ENCODE measurements at places on chromosomes 1 and 21.
A peak's percentile ranks its signal among the peaks of the same experiment; 100 is the strongest.

GRCh38 chr1:11845641-11846335, 1.8 kb downstream of the NPPA start:
- no peak for DNase-seq

DNA sequence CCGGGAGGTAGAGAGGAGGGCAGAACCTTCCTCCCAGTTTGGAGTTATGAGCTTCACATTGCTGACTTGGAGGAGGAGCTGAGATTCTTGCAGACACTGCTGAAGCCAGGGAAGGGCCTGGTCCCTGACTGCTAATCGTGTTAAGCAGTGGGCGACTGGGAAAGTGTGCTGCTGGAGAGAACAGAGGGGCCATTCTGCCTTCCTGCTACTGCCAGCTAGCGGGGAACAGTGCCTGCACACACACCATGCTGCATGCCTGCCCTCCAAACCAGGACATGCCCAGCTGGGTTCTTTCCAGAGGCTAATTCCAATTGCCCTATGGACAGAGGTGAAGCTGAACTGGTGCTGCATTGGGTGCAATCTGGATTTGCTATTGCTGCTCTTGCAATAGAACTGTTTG, 281.4 kb downstream of the AJAP1 start:
- DNase-seq, result no peak

DNA sequence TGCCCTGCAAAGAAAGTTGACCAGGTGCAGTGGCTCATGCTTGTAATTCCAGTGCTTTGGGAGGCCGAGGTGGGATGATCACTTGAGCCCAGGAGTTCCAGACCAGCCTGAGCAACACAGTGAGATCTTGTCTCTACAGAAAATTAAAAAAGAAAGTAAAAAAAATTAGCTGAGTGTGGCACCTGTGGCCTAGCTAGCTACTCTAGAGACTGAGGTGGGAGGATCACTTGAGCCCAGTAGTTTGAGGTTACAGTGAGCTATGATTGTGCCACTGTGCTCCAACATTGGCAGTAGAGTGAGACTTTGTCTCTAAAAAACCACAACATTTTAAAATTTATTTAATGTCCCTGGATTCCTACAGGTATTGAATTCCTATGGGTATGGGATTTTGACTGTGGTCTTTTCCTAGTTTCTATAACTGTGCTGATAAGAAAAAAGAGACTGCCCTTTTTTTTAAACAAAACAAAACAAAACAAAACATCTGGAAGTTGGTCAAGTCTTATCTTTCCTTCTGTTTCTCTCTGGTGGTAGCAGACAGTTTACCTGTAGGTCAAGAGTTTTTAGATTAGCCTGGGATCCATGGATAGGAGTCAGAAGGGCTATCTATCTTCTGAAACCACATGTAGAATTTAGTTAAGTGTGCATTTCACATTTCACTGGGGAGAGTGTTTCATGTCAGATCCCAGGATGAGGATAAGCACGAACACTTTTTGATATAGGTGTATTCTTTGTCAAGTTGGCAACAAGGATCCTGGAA, 18.8 kb downstream of the UCK2 start:
- DNase-seq, result no peak

DNA sequence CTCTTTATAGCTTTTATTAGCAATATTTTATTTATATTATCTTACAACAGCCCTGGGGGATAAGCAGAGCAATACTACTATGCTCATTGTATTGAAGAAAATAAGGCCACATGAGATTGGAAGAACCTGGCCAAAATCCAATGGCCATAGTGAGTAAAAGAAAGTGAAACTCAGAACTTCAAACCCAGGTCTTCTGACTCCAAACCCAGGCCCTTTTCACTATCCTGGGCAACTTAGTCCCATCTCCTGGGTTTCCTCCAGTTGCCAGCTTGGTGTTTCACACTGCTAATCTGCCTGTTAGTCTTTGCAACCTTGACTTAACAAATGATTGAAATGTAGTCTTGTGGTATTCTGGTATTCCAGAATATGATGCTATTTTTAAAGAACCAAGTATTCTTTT, 22.4 kb upstream of the EXO1 start:
- DNase-seq, result no peak

- DNase-seq, result no peak
Observed at GRCh38 chr1:171222936-171223335, 25.4 kb upstream of the FMO1 start.

DNA sequence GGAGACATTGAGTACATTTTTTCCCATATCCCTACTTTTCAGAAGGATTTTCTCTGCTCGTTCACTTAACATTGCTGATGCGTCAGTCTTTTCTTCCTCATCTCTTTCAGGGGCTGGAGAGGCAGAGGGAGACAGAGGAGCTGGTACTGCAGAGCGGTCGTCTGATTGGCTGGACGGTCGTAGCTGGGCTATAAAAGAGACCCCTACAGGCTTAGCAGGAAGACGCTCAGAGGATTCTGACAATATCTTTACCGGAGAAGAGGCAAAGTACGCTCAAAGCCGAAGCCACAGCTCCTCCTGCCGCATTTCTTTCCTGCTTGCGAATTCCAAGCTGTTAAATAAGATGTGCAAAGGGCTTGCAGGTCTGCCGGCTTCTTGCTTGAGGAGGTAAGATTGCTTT, at the start of gene RGS4:
RGS4 (plus strand) TSS at position 220 of the 400 bp plus-strand sequence; CDS start at position 344, 124 bp downstream.
- no peak for DNase-seq

DNA sequence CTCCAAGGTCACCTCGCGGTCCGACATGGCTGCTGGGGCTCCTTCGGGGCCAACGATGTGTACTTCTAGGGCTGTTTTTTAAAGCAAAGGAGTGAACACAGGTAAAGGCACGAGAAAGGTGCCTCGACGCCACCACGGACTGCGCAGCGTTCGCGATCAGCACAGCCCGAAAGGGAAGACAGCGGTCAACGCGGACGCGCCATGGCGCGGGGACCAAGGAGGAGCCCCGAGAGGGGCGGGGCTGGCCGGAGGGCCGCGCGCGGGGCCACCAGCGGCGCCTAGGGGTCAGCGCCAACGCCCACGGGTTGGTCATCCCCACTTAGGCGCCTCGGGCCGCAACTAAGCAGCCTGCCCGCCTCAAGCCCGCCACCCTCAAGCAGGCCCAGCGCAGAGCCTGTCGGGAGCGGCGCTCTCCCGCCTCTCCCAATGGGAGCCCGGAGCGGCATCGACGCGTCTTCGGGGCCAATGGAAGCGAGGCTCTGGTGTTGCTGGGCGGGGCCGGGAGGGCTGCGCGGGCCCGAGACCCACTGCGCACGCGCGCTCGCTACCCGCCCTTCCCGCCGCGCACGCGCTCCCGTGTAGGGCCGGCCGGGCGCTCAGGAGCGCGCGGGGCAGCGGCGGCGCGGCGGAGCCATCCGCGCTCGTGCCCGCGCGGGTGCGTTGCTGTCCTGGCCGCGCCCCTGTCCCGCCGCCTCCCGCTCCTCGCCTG, at the start of gene DIP2A:
DIP2A (plus strand) TSS at position 577 of the 709 bp plus-strand sequence. CDS start 241 bp downstream, outside the sequence.
- DNase-seq, result peak; percentile 91

GRCh38 chr1:31787786-31788137, 23.6 kb upstream of the ADGRB2 start:
- DNase-seq, result no peak

GRCh38 chr1:7942214-7942921, 1.7 kb upstream of the TNFRSF9 start:
- DNase-seq, result no peak

GRCh38 chr1:197778366-197778945, 3.2 kb upstream of the DENND1B start:
- no peak for DNase-seq

- DNase-seq, result no peak
Observed at GRCh38 chr1:192265516-192266173, 51.1 kb upstream of the RGS21 start.

DNA sequence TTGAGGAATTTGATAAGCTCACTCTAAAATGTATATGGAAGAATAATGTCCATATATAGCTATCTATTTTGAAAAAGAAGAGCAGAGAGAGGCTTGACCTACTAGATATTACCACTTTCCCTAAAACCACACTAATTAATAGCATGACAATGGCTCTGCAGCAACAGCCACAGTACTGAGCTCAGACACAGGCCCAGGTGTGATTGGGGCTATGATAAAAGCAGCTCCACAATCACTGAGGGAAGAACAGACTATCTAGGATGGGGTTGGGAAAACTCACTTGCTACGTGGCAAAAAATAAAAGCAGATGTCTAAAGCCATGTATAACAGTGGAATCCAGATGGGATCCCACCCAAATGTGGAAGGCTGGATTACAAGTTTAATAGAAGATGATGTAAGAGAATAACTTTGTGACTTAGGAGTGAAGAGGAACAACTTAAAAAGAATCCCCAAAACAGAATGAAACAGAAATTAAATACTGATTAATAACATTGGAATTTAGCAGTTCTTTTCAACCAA, 80.8 kb upstream of the RAB4A start:
- no peak for DNase-seq

DNA sequence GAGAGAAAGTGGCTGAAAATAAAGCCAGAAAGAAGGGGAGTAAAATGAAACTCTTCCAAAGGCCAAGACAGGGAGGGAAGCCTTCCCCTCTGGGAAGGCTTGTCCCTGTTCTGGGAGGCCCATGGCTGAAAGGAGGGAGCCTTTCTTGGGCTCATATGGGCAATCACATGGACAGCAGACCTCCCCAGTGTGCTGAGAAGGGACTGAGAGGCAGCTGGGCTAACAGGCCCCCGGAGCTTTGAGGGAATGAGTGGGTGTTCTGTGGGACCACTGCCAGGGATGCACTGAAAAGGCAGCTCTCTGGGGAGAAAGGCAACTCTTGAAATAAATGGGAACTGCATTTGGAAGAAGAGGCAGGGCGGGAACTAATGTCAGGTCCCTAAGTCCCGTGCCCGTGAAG, 39.1 kb downstream of the KANK4 start:
- no peak for DNase-seq

- peak; percentile 67 for DNase-seq
Observed at GRCh38 chr1:26744075-26744959, 43.4 kb upstream of the PIGV start.

DNA sequence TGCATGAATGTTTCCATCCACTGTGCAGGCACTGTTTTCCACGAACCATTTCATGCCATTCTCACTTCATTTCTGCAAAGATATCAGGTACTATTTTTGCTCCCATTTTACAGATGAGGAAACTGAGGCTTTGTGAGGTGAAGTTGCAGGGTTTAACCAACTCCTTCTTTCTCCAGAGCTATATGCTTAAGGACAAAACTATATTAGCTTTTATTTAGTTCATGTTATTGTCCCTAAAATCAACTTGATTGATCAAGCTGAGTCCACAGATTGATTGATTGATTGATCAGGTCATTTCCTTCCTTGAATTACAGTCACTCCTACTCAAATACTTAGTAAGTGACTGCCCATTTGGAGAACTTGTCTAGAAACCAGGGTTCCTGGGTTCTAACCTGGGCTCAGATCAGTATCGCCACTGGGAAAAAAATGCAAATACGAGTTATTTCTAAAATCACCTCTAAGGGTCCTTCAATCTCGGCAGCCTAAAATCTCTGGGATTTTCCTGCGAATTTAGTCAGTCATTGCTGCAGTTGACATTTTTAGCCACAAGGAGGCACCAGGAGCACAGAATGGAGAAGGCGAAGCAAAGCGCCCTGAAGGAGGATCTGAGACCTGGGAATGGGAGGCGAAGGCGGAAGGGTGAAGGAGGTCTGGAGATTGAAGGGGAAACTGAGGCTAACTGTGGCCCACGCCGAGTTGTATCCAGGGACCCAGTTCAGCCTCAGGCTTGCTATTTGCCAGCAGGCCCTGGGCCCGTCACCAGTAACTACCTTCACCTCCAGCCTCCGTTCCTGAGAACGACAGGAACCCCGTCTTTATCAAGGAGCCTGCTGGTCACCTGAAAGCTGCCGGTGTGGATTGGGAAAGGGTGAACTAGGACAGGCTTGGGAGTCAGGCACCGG, 14.3 kb upstream of the MUL1 start:
- DNase-seq, result peak; percentile 53

GRCh38 chr1:159828581-159829272, 2.1 kb downstream of the SLAMF8 start:
- no peak for DNase-seq

DNA sequence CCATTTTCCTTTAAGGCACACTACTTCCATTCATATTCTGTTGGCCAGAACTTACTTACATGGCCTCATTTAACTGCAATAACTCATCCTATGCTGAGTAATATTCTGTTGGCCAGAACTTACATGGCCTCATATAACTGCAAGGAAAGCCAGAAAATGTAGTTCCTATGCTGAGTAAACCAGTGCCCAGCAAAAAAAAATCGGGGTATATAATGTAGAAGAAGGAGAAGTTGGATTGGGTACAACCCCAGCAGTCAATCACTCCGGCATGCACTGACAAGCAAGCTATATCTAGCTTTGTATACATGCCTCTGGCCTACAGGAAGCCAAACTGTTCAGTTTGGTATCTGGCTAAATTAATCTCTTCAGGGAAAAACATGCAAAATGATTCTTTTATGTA, 39.4 kb upstream of the PPIH start:
- DNase-seq, result no peak

DNA sequence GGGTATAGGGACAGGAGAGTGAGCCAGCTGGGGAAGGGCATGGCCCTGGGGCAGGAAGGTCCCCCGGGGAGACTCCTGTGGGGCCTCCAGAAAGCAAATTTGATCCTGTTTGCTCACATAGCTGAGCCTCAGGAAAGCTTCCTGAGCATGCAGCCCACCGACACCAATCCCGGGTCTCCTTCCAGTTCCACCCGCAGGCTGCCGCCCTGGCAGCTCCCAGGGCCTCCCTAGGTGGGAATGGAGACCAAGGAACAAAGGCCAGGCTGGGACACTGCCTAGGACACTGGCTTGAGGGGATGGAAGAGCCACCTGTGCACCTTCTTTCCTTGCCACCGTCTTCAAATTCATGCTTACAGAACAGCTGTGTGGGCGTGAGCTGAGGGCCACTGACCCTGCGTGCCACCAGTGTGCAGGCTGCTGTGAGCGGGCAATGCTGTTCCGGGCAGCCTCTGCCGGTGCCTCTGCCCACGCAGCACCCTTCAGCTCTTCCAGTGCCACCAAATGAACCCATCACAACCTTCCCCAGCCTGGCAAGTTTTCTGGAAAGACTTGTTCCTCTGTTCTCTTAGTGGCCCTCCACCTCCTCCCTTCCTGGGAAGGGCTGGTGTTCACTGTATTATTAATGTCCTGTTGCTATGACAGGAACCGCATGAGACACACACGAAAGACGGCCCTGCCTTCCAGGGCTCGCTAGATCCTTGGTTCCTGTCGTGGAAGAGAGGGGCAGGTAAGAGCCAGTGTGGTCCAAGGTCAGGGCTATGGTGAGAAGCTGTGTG, 53.6 kb downstream of the ACBD3 start:
- DNase-seq, result no peak

DNA sequence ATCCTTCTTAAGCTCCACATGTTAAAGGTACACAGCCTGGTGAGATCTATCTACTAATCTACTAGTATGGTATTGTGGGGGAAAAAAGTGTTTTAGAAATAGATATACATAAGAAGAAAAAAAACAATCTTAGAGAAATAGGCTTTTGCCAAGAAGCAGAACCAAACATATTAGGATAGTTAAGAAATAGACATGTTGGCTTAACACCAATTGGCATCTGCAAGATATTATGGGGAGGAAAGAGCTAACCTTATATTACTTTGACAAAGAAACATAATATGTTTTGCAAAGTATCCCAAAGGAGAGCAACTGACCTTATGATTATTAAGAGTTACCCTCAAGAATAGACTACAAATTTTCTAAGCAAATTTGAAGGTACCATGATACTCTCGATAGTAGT, 202.9 kb downstream of the BRINP3 start:
- DNase-seq, result no peak

All from effector memory CD4-positive, alpha-beta T cell (primary cell).